Placental pericyte (primary cell): ENCODE measurements at places on chromosomes 16 and 17. TPM values are rescaled to one million over a fixed set of nuclear protein-coding genes. Genes with fewer than 3 reads are reported as not detected.

Gene HEXD
- 6.0 and 12.0 TPM in 2 replicates for total RNA-seq

Gene RUNDC3A
- 0.22 TPM in 1 of 2 replicates, not detected in the other for total RNA-seq

Gene KCTD11
- total RNA-seq, result 7.2 and 7.7 TPM in 2 replicates

Gene ATP2A3
- total RNA-seq, result 19.9 and 27.6 TPM in 2 replicates

Gene SCARF1
- 0.14 and 0.44 TPM in 2 replicates for total RNA-seq

Gene OTOP3
- not detected in 2 replicates for total RNA-seq

Gene FGF11
- total RNA-seq, result under 0.01 and 0.44 TPM in 2 replicates

Gene CCDC154
- 0.14 and 0.88 TPM in 2 replicates for total RNA-seq

Gene PTGES3L
- 0.66 and 1.9 TPM in 2 replicates for total RNA-seq

Gene TNFRSF13B
- total RNA-seq, result not detected in 2 replicates

Gene EPOP
- 0.86 and 0.88 TPM in 2 replicates for total RNA-seq

Gene ZFPM1
- total RNA-seq, result 2.3 and 4.4 TPM in 2 replicates

Gene PLXDC1
- 0.22 TPM in 1 of 2 replicates, not detected in the other for total RNA-seq
